ENCODE measurements at places on chromosomes 11 and 22.
A peak's percentile ranks its signal among the peaks of the same experiment; 100 is the strongest.

DNA sequence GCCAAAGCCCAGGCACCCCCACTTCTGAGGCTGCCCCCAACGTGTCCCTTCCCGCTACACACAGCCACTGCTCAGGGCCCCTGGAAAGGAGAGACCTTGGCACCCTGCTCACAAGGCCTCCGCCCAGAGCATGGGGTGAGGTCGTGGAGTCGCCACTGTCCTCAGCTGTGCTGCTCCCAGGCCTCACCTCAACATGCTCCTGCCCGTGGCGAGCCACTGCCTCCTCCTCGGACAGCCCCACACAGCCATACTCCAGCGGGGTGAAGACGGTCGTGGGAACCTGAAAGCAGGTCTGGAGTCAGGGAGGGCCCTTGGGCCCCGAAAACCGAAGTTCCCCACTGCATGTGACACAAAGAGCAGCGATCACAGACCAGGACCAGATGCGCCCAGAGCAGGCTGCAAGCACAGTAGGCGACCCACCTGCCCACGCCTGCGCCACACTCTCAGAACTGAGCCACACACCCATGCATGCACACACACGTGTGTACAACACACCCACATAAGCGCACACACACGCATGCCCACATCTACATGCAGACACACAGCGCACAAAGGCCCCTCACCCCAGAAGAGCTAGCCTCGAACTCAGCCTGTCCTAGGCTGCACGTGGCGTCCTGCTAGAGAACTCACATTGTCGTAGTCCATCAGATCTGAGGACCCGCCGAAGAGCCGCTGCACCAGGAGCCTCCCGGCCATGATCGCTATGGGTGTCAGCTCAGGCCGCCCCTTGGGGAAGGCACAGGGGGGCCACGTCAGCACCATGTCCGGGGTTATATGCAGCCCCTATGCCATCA is 25.5 kb upstream of the GNB1L start:
- peak; percentile 51 for DNase-seq

DNA sequence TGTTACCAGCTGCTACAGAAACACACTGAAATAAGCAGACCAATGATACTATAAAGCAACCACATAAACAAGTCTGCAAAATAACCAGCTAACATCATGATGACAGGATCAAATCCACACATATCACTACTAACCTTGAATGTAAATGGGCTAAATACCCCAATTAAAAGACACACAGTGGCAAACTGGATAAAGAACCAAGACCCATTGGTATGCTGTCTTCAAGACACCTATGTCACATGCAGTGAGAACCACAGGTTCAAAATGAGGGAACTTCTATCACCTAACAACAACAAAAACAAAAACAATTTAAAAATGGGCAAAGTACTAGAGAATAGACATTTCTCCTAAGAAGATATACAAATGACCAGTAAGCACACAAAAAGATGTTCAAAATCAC is 89.9 kb downstream of the ARHGAP32 start:
- DNase-seq: no peak

- DNase-seq: no peak
Measured at GRCh38 chr11:129933891-129934290, 38.5 kb upstream of the NFRKB start.

DNA sequence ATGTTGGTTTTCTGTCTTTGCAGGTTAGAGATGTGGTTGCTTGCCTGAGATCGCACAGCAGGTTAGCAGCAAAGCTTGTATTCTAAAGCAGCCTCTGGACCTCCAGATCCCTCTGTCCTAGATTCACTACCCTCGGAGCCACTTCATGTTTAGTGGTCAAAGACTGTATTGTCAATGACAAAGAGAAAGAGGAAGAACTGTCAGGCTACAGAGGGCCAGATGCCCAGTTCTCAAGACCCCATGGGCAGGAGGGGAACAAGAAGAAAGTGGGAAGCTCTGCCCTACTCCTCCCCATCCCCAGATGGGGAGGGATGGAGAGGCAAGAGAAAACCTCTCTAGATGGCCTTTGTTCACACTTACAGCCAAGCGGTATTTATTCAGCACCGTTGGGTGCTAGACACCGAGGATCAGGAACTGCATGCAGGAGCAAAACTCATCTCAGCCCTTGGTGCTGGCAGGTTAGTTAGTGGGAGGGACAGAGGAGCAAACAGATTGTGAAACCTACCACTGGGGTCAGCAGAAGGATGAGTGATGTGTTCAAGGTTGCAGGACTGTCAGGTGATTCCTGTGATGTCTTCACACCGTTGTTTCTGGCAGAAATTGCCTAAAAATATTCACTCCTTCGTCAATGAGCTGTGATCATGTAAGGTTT is 38.3 kb upstream of the PTPRJ start:
- DNase-seq: no peak

- DNase-seq: no peak
Measured at GRCh38 chr11:10348650-10349280, 43.9 kb downstream of the ADM start.

GRCh38 chr11:2670541-2671100 is 29.2 kb downstream of the KCNQ1OT1 start:
- no peak for DNase-seq

DNA sequence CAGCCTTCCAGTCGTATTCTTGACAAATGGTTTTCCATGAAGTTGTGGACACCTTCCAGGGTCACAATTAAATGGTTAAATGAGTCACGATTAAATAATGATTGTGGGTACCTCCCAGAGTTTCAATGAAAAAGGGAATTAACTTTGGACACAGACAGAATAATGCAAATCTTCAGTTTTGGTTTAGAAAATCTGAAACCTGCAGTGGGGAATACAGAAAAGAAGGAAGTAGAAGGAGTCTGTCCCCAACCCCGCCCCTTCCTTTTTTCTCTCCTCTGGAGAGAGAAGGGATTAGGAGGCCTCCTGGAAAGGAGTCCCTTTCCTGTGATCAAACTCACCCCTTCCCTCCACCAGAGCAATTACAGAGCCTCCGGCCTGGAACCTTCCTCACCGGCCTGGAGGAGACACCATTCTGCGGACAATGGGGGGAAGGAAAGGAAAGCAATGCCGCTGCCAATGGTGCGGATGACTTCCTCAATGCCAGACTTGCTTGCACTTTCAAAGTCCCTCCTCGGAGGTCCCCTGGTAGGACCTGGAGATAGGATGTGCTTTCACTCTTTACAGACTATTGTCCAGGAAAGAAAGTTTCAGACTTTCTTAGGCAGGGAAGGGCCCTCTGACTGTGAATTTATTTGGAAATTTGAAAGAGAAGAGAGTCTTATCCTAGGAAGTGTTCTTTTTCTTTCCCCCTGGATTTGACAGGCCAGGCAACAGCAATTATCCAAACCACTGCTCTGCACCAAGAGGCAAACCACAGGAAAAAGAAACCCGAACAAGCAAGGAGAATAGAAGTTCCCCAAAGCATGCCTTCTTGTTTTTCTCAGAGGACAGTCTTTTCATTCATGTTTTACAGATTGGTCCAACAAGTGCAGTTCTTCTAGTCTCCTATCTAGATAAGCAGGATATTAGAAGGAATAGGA is 86.8 kb downstream of the PTPRJ start:
- DNase-seq: peak; percentile 49
